GM12878 (cell line): ENCODE measurements at places on chromosomes 12 and 14.

GRCh38 chr14:104104076-104104901 is 18.8 kb downstream of the ASPG start:
- DNase-seq: no peak

GRCh38 chr14:32847867-32848266 is 90.8 kb upstream of the NPAS3 start:
- no peak for DNase-seq

- no peak for DNase-seq
Observed at GRCh38 chr14:104756477-104757237, 3.7 kb downstream of the SIVA1 start.

DNA sequence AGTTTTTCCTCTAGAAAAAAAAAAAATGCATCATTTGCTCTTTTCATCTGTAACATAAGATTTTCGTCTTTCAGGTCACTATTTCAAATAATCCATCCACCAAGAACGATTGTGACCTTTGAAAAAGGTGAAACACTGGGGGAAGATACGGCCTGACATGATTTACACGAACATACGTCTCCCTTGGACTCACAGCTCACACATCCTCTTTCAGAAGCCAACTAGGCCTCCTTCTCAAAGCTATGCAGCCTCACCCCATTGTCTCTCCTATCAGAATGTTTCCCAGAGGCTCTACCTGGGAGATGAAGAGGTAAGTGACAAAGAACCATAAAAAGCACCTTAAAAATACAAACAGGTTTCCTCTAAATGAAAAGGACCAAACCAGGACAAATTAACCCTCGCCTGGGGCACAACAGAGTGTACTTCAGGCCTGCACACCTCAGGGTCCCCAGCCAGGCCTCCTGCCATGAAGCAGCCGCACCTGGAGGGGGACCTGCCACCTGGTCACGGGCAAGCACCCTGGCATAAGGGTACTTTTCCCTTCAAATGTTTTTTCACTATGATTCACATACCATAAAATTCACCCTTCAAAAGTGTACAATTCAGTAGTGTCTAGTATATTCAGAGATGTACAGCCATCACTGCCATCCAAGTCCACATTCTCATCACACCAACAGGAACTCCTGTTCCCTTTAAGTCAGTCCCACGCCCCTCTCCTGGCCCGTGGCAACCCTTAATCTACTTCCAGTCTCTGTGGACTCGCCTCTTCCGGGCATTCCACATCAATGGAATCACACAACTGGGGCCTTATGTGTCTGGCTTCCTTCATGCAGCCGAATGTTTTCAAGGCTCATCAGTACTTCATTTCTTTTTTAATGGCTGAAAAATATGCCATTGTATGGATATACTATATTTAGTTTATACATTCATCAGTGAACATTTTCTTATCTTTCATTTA is 5.4 kb downstream of the SLC15A4 start:
- no peak for DNase-seq

DNA sequence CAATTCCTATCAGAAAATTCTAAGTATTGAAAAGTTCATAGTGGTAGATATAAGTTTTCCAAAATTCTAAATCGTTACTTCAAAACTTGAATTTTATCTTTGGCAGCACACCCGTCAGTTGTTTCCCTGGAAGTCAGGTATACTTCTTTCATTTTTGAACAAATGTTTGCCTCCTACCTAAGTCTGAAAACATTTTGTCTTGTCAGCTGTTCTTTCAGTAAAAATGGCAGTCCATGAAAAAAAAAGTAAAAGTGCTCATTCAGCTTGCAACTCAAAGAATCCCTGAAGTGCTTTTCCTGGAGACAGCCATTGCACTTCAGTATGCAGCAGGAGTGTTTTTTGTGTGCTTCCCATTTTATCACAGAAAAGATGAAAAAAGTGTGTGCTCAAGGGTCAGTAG is 130.1 kb upstream of the NEDD1 start:
- DNase-seq: no peak

DNA sequence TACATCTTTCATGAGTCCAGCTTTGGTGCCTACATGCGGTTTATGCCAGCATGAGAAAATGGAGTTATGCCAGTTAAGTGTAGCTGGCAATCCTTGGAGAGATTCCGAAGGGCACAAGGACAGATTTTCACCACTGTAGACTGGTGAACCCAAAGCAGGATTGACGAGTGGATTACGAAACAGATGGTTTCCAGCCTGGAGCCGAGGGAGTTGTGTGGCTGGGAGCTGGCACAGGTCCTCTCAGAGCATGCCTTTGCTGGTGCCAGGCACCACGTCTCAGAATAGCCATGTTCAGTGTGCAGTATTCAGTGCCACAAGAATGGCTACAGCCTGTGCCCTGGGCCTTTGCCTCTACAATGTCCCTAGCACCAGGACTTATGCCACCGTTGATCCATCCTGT is 13.2 kb downstream of the KCNH3 start:
- DNase-seq: no peak

DNA sequence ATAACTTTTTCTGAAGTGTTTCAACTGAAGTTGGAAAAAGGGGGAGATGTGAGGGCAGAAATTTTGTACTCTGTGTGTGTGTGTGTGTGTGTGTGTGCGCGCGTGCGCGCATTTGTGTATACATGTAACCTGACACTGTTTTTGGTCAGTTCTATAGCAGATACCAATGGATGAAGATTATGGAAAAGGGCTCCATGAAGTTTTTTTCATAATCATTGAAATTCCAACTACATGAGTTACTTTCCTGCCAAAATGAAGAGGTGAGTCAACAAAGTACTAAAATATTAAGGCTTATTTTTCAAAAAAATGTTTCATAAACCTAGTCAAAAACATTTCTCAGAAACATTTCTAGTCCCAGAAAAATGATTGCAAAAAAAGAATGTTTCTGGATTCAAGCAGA is 25.7 kb upstream of the CERS5 start:
- no peak for DNase-seq

- no peak for DNase-seq
Observed at GRCh38 chr12:81330480-81330879, 252.6 kb downstream of the ACSS3 start.

- no peak for DNase-seq
Observed at GRCh38 chr14:78010688-78011087, 159.5 kb upstream of the NRXN3 start.

DNA sequence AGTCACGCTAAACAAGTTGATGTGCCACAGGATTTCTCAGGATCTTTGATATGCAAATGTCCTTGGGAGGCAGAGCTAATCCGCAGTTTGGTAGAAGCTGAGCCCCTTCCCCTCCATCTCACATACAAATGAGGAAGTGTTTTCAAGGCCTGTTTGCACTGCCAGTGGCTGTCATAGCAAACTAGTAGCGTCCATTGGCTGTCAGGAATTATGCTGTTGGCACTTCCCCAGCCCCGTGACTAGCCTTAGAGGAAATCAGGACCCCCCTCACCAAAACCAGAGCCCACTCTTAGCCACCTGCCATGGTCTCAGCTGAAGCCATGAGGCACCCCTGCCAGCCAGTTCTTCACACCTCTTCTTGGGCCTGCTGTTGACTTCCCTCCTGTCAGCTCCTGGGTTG is 253.9 kb downstream of the CACNA1C start:
- DNase-seq: no peak

DNA sequence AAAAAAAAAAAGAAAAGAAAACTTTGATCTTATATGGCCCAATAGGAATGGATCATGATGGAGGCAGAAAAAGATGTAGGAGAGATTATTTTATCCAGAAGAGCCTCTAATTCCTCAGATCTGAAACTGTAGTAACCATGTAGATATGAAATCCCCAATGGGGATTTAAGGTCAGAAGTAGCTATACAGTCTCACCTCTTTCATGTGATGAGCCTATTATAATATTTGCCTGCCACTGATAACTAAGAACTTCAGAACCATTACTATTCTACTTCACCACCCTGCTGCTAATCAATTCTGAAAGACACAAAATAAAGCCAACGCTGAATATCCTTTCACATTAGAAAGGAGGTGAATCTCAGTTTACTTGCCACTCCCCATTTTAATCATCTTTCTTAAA is 29.3 kb downstream of the BAZ1A start:
- no peak for DNase-seq

DNA sequence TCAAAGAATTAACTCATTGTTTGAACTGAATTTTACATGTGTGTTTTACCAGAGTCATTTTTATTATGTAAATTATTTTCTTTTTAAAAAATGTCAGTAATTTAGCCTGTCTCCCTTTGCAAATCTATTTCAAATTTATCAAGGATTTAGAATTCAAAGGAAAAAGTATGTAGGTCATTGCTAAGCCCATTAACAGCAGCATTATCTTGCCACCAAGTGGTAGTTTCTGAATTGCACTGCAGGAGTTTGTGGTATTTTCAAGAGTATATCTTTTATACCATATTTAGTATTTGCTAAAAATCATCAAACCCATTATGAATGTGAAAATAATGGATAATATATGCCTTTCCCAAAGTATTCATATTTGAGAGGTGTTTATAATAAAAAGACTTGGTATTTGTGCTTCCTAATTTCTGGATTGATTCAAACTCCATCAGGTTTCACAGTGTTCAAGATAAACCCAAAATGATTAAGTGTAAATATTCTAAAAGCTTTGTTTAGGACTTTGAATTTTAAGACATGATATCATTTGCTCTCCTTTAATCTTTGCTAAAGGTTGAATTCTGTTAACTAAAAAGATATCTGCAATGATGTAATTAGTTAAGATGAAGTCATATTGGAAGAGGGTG is 711.4 kb downstream of the FSCB start:
- no peak for DNase-seq

- no peak for DNase-seq
Observed at GRCh38 chr12:90908465-90908864, 46.5 kb downstream of the CCER1 start.

GRCh38 chr12:80282761-80283160 is 161.3 kb upstream of the PTPRQ start:
- no peak for DNase-seq

DNA sequence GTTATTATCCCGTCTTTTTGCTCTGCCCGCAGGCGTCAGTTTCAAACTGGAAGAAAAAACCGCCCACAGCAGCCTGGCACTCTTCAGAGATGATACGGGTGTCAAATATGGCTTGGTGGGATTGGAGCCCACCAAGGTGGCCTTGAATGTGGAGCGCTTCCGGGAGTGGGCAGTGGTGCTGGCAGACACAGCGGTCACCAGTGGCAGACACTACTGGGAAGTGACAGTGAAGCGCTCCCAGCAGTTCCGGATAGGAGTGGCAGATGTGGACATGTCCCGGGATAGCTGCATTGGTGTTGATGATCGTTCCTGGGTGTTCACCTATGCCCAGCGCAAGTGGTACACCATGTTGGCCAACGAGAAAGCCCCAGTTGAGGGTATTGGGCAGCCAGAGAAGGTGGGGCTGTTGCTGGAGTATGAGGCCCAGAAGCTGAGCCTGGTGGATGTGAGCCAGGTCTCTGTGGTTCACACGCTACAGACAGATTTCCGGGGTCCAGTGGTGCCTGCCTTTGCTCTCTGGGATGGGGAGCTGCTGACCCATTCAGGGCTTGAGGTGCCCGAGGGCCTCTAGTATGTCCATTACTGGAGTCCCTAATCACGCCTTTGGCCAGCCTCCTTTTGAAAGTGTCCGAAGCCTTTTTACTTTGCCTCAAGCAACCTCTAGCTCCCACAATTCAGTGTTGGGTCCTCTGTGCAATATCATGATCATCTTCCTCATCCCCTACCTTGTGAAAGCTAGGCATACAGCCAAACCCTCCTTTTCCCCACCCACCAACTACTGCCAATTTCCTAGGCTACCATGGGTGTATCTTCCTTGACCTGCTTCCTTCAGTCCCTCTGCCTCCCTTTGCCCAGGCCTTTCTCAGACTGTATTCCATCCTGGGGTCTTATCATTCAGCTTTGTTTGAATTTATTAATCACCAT is 891 bp downstream of the SPRYD4 start:
- DNase-seq: no peak

DNA sequence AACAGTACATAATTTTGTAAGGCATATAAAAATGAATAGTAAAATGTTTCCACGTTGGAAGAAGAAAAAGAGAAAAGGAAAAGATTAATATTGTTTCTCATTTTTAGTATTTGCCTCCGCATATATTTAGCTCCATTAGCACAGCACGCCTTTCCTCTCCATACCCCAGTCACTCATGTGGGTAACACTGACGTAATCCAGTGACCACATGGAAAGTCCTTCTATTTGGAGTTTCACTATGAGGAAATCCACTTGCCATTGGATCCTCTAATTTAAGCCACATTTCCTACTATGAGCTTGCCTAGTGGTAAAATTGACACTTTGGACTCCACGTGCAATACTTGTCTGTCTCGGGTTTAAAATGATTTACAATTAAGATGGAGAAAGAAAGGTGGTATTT is 5.7 kb upstream of the SLCO1A2 start:
- DNase-seq: no peak

DNA sequence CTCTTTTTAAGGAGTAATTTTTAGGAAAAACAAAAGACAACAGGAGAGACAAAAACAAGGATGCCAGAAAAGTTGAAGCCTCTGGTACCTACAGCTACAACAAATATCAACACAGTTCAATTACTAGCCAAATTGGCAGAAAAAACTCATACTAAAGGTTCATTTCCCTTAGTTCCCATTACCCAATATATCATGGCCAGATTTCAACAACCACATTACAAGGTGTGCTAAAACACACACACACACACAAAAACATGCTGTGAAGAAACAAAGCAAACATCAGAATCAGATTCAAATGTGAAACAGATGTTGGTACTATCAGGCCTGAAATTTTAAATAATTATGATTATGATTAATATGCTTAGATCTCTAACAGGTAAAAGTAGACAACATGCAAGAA is 272.7 kb upstream of the CLEC14A start:
- no peak for DNase-seq

DNA sequence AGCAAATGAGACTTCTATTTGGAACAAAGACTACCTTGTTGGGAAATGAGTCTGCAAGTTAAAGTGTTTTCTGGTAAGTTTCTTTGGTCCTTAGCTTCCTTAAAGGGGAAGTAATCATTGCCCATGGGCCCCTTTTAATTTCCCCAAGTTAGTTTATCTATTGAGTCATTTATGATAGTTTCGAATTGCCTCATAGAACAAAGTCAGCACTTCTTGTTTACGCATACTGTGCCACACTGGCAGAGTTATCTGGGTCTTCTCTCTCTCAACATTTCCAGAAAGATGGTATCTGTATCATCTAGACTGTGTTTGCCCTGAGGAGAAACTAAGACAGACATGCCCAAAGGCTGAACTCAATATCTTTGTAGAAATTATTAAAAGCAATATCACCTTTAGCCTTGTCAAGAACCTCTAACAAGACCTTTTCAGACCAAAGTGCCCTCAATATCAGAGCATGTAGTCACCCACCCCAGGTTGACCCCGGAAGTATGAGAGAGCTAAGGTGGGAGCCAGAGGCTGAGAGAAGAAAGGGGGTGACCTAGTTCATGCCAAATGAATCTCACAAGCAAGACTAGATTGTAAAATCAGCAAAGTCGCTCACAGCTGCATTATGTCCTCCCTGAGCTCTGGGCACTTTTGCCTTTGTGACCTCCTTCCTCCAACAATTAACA is 40.0 kb downstream of the GPR65 start:
- no peak for DNase-seq

GRCh38 chr14:65789363-65789762 is 376.8 kb downstream of the FUT8 start:
- DNase-seq: no peak
